ENCODE measurements at places on chromosomes 2 and 18. TPM values are rescaled to one million over a fixed set of nuclear protein-coding genes. Genes with fewer than 3 reads are reported as not detected.

GRCh38 chr2:25259737-25260124 lies 82.0 kb downstream of the DNMT3A start:
- DNase-seq: no peak

The KCNG2 gene
- total RNA-seq: not detected

- no peak for DNase-seq
Observed at GRCh38 chr2:67824186-67824585, 238.6 kb downstream of the C1D start.

The KHK gene
- 28.4 TPM for total RNA-seq

The RFX8 gene
- not detected for total RNA-seq

GRCh38 chr18:62566818-62567217 lies 44.0 kb downstream of the ZCCHC2 start:
- no peak for DNase-seq

The ASPRV1 gene
- total RNA-seq: 0.67 TPM

GRCh38 chr2:240393831-240394410 lies 41.5 kb upstream of the GPC1 start:
- DNase-seq: peak; percentile 57

GRCh38 chr2:122754561-122754960 lies 999.1 kb downstream of the TSN start:
- DNase-seq: no peak

GRCh38 chr2:200446612-200447011 lies 63.3 kb downstream of the KCTD18 start:
- DNase-seq: no peak

DNA sequence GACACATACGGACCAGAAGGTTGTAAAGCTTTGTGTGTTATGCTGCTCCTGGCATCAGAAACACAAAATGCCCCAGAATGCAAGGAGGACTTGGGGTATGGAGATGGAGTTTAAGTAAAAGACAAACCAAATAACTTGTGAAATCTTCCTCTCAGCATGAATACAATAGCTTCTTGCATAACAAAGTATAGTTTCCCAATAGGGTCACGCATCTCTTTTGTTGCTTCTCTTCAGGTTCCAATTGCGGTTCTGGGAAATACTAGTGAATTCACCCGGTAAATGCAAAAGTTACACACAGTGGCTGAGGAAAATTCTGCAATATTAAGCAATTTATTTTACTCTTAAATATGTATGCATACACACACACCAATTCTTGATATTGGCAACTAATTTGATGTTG lies 339.2 kb upstream of the EPHA4 start:
- DNase-seq: no peak

- DNase-seq: no peak
Observed at GRCh38 chr18:25463726-25464125, 111.8 kb upstream of the ZNF521 start.

GRCh38 chr2:99389946-99390345 lies 52.8 kb downstream of the EIF5B start:
- DNase-seq: no peak

The SH3RF3 gene
- total RNA-seq: 2.5 TPM

The KLHL29 gene
- total RNA-seq: 14.6 TPM

DNA sequence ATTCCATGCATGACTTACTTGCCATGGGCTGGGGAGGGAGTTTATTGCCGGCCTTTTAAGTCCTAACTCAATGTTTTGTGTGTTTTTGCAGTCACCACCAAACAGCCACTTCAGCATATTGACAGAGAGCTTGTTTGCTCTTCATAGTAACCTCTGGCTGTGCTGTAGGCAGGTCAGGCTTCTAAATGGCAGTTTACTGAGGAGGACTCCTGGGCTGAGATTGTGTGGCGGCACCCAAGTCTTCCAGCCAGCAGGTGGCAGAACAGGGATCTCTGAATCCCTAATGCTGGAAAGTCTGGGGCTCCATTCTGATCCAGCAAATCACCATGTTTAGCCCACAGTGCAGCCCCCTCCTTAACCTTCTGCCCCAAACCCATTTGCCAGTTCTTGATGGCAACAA lies 121.2 kb downstream of the CAPN13 start:
- DNase-seq: no peak

- DNase-seq: no peak
Observed at GRCh38 chr2:203404996-203405395, 76.8 kb downstream of the ABI2 start.

- no peak for DNase-seq
Observed at GRCh38 chr2:72685638-72686213, 140.1 kb downstream of the EXOC6B start.

GRCh38 chr2:124580263-124580662 lies 555.2 kb downstream of the CNTNAP5 start:
- no peak for DNase-seq

GRCh38 chr2:206616151-206616550 lies 26.1 kb upstream of the FAM237A start:
- DNase-seq: no peak

The ANKRD30BL gene
- total RNA-seq: not detected

The NT5DC4 gene
- total RNA-seq: not detected

The SCN3A gene
- total RNA-seq: 8.2 TPM

The TUBA3E gene
- not detected for total RNA-seq

The CHN1 gene
- total RNA-seq: 11.6 TPM

DNA sequence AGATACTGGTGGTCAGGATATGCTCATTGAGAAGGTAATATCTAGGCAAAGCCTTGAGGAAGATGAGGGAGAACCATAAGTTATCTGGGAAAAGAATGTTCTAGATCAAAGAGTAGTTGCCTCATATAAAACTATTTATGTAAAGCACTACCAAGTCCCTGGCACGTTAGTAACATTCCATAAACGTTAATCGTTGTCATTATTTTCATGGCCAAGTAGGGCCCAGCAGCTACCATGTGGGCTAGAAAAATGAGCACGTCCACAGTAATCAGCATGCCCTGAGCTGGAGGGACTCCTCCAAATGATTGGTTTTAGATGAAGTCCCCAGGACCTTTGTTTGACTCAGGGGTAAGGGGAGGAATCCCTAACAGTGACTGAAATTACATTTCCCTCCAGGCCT lies 32.7 kb upstream of the AFTPH start:
- no peak for DNase-seq

DNA sequence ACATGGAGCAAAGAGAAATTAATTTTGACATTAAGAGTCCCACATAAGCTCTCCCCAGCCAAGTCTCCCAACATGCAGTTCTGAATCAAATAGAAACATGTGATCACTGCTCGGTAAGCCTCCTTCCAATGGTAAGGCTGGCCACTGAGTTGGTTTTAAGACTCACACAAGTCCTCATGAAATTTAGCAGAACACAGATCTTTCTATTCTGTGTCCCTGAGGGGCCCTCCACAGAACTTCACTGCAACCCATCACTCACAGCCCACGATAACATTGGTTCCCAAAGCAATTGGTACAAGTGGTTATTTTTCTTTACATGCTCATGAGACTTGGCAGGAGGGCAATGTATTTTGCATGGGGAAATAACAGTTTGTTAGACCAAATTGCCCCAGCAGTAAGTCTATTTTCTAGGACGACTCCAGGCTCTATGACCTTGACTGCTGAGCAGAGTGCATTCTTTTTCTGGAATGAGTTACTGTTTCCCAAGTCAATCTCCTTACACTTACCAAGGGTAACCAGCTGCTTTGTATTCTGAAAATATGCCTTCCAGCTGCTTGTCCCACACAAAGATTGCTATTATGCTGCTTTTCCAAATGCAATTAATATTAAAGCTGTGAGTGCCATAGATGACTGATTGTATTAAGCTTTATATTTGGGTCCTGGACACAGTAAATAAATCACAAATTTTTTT lies 142.3 kb upstream of the TANK start:
- DNase-seq: no peak

DNA sequence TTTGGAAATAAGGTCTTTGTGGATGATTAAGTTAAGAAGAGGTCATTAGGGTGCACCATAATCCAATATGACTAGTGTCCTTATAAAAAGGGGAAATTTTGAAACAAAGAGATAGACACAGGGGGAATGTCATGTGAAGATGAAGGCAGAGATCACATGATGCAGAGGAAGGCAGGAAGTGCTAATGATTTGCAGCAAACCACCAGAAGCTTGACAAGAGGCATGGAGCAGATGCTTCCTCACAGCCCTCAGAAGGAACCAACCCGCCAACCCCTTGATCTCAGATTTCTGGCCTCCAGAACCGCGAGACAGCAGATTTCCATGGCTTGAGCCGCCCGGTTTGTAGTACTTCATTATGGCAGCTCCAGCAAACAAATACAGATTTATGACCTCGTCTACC lies 17.4 kb upstream of the SMARCAL1 start:
- no peak for DNase-seq

The APOB gene
- 70.3 TPM for total RNA-seq

The COL4A3 gene
- total RNA-seq: 0.19 TPM

- DNase-seq: no peak
Observed at GRCh38 chr2:75556679-75557366, 3.9 kb downstream of the EVA1A start.

DNA sequence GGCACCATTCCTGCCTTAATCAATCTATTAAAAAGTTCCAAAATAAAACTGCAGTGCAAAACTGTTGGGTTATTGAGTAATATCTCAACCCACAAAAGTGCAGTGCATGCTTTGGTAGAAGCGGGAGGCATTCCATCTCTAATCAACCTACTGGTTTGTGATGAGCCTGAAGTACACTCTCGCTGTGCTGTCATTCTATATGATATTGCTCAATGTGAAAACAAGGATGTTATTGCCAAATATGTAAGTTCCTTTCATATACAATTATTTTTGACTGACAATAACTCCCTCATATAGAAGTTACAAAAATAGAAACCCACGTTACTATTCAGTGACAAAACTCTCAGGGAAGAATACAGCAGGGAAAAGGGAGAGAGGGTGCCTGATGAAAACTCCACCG lies 43.0 kb downstream of the OSGEPL1 start:
- no peak for DNase-seq

DNA sequence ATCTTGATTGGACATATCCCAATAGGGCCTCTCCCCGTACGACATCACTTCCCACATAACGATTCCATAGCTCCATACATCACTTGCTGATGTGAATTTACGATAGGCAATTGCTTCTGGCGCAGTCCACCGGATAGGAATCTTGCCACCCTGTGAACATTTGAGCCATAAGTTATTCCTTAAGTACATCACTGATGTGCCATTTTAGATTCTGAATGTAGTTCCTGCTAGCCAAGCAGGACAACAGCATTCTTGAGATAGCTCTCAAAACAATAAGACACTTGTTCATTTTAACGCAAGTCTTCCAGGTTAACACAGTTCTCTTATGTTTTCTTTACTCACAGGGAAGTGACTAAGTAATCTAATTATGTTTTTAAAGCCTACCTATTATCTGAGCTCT lies 138.0 kb downstream of the EPHA4 start:
- no peak for DNase-seq

The CD302 gene
- total RNA-seq: 4.2 TPM

DNA sequence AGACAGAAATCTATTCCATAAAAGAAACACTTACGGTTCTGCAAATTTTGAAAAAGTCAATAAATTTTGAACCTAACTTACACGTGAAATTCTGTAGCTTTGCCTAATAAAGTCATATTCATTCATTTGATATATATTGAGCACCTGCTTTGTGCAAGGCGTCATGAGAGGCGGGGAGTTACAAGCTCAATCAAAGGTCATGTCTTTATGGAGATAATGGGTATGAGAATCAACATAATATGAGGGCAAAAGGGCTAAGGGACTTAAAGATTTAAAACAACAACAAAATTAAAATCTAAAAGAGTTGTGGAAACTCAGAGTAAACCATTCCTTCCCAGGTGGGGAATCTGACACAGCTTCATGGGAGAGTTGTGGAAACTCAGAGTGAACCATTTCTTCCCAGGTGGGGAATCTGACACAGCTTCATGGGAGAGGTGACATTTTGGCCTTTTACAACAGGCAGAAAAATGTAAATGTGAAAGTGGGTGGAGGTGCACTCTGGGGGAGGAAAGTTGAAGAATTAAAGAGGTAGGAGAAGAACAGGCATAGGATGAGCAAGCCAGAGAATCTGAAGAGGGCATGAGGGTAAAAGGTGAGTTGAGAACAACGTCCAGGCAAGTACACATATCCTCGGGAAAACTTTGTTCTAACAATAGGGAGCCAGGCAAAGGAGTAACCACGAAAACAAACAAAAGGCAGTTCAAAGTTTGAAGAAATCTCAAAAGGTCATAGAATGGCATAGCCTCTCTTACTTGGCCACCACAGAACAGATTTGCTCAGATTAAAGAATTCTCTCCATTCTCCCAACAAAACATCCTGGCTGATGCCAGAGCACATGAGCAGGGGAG lies 49.5 kb upstream of the CD226 start:
- DNase-seq: no peak

The KRTCAP3 gene
- 23.9 TPM for total RNA-seq

- DNase-seq: no peak
Observed at GRCh38 chr2:156915332-156915731, 342.2 kb upstream of the GALNT5 start.

The DTNA gene
- 8.6 TPM for total RNA-seq

The MERTK gene
- total RNA-seq: 48.4 TPM

DNA sequence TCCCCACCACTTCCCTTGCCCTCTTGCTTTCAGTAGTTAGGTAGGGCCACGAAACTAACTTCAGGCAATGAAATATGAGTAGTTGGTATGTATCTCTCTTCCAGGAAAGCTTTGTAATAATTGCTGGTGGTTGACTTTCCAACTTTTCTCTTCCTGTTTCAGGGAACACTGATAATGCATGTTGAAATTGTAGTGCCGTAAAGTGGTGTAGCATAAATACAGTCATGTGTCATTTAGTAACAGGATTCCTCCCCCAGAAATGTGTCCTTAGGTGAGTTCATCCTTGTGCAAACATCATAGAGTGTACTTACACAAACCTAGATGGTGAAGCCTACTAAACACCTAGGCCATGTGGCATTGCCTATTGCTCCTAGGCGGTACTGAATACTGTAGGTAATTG lies 429.2 kb downstream of the PID1 start:
- no peak for DNase-seq

DNA sequence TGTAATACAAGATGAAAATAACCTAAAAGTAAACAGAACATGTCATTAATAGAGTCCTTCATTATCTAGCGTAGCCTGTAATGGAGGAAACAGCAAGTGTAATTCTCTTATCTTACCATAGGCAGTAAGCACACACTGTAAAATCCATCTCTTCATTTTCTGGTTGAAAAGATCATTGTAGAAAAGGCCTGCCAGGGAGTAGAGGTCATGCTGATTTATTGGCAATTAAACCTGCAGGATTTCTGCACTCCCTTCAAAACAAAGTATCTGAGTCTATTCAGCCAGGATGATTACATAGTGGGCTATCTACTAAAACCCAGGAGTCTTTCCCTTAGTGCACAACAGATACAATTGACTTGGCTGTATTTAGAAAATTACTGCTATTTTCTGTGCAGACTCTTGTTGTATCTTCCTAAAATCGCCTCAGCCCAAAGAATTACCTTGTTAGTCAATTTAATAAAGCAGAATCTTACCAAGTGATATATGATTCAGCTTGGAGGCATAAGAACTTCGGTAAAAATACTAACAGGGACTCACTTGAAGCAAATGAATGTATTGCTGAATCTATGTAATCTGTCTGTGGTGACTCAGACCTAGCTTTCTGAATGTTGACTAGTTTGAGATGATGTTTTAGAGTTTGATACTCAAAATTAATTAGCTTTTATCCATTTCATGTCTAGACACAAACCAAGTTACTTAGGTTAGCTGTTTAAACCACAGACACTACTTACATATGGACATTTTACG lies 250.4 kb upstream of the STON1 start:
- no peak for DNase-seq
